Peyer's patch (tissue), 4 donors: ENCODE measurements at places on chromosomes 4 and X.

- peak; percentile 49 for DNase-seq
- no peak overlapping the region for H3K27ac ChIP-seq
- H3K4me3 ChIP-seq: peak overlapping the region; percentile 3
Observed at GRCh38 chr4:47032405-47033106, 1.2 kb downstream of the GABRB1 start.

- no peak overlapping the region for H3K4me3 ChIP-seq
- DNase-seq: no peak
- H3K36me3 ChIP-seq: no peaks in the 10 kb centered on the region
- no peaks in the 10 kb centered on the region for H3K4me1 ChIP-seq
- no peaks in the 10 kb centered on the region for H3K27me3 ChIP-seq
Observed at GRCh38 chrX:112851806-112852205, 11.2 kb upstream of the AMOT start.

DNA sequence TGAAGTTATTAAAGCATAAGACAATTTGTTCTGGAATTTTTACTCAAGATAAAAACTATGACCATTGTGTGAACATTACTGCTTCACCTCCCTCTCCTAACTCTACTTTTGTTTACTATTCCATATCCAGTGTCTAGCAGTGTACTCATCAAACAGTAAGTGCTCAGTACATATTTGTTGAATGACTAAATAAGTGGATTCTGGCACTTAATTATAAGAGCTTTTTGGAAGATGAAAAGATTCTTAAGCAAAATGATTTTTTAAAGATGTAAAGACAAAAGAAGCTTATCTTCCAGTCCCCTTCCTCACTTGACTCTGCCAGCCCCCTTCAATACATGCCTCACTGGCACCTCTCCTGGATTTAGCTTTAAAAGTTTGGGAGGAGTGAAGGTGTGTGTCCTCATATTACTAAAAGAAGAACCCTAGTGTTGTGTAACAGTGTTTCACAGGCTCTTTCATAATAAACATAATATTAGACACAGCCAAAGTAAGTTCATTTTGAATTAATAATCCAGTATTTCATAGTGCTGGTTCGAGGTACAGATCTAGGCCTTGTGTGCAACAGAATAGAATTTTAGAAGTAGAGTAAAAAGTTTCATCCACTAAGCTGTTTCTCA, 53.0 kb downstream of the GAB1 start:
- H3K36me3 ChIP-seq: no peaks in the 10 kb centered on the region
- no peak for DNase-seq
- no peaks in the 10 kb centered on the region for H3K4me1 ChIP-seq
- no peaks in the 10 kb centered on the region for H3K27me3 ChIP-seq
- no peak overlapping the region for H3K4me3 ChIP-seq

- DNase-seq: no peak
- no peak overlapping the region for H3K27ac ChIP-seq
- H3K4me3 ChIP-seq: no peak overlapping the region
- peaks cover 95% of the 10 kb centered on the region for H3K36me3 ChIP-seq
Observed at GRCh38 chr4:158710814-158711213, 12.4 kb downstream of the PPID start.

DNA sequence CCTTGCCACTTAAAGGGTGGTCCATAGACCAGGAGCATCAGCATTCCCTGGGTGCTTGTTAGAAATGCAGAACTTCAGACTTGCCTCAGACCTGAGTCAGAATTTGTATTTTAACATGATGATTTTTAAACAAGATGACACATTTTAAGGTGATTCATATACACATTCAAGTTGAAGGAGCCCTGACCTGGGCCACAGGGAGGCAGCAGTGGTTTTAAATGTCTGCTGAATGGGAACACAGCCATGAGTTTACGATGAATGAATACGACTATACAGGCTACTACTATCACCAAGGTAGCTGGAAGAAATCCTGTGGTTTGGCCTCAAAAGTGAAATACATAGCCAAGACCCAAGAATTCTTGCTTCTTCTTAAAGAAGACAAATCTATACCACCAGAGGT, 2.9 kb downstream of the HDAC8 start:
- H3K4me1 ChIP-seq: no peaks in the 10 kb centered on the region
- no peaks in the 10 kb centered on the region for H3K27me3 ChIP-seq
- DNase-seq: no peak
- H3K27ac ChIP-seq: no peak overlapping the region

GRCh38 chr4:159735281-159736207, 632.7 kb downstream of the RAPGEF2 start:
- no peaks in the 10 kb centered on the region for H3K4me1 ChIP-seq
- H3K36me3 ChIP-seq: no peaks in the 10 kb centered on the region
- H3K27me3 ChIP-seq: no peaks in the 10 kb centered on the region

DNA sequence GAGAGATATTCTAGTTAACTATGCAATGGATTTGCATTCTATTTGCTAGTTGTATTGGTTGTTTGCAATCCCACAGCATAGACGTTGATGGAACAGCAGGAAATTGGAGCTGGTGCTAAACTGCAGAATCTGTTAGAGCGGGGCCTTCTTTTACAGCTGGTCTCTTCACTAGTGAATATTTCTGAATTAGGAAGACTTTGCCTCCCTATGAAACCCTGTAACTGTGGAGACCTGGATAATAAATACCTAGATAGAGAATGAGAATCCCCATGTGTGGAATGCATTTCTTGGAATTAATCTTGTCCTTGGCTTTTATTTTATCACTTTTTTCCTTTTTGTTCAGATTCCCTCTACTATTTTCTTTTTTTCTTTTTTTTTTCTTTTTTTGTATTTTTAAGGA, 109.7 kb downstream of the SHROOM3 start:
- H3K27me3 ChIP-seq: no peaks in the 10 kb centered on the region
- no peaks in the 10 kb centered on the region for H3K4me1 ChIP-seq
- DNase-seq: no peak

GRCh38 chr4:8164194-8164565, 5.6 kb upstream of the ABLIM2 start:
- DNase-seq: no peak
- H3K36me3 ChIP-seq: no peaks in the 10 kb centered on the region
- H3K4me1 ChIP-seq: peaks cover 5% of the 10 kb centered on the region
- no peak overlapping the region for H3K27ac ChIP-seq
- no peaks in the 10 kb centered on the region for H3K27me3 ChIP-seq

- no peaks in the 10 kb centered on the region for H3K36me3 ChIP-seq
- H3K4me3 ChIP-seq: no peak overlapping the region
- no peak overlapping the region for H3K27ac ChIP-seq
- DNase-seq: no peak
- no peaks in the 10 kb centered on the region for H3K4me1 ChIP-seq
Observed at GRCh38 chrX:54076903-54077302, 32.6 kb upstream of the PHF8 start.

GRCh38 chrX:108224727-108225621, 133.4 kb downstream of the ATG4A start:
- no peak overlapping the region for H3K27ac ChIP-seq
- H3K4me1 ChIP-seq: no peaks in the 10 kb centered on the region
- no peak for DNase-seq
- H3K27me3 ChIP-seq: no peaks in the 10 kb centered on the region
- no peak overlapping the region for H3K4me3 ChIP-seq
- no peaks in the 10 kb centered on the region for H3K36me3 ChIP-seq

DNA sequence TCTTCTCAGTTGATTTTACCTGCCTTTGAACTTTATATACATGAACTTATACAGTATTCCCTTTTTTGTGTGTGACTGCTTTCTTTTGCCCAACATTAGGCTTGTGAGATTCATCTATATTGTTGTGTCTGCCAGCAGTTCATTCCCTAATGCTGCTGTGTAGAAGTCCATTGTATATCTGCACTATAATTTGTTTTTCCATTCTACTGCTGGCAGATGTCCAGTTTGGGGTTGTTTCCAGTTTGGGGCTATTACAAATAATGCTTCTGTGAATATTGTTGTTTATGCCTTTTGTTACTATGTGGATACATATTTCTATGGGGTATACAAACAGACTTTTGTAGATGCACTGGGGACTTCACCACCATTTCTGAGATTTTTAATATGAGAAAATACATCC, 268.4 kb downstream of the DCTD start:
- no peak for DNase-seq
- no peaks in the 10 kb centered on the region for H3K27me3 ChIP-seq
- H3K36me3 ChIP-seq: no peaks in the 10 kb centered on the region
- H3K4me3 ChIP-seq: no peak overlapping the region

DNA sequence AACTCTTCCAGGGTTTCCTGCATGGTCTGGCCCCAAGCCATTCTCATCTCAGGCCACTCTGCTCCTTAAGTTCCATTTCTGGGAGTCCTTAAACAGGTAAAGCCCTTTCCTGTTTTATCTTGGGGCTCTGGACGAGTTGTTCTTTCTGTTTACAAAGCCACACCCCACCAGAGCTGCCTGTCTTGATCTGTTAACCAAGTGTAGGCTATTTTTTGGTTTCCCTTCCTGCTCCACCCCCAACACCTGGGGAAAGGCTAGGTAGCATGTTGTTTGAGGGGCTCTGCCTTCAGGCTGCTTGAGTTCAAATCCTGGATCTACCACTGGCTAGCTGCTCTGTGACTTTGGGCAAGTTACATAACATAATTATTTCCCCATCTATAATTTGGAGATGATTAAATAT, 40.0 kb downstream of the ERVMER34-1 start:
- H3K27me3 ChIP-seq: no peaks in the 10 kb centered on the region
- H3K27ac ChIP-seq: no peak overlapping the region
- H3K4me1 ChIP-seq: peaks cover 3% of the 10 kb centered on the region
- peak; percentile 31 for DNase-seq
- H3K36me3 ChIP-seq: peaks cover 10% of the 10 kb centered on the region
- no peak overlapping the region for H3K4me3 ChIP-seq

GRCh38 chrX:137044893-137045292, 11.1 kb upstream of the GPR101 start:
- no peaks in the 10 kb centered on the region for H3K27me3 ChIP-seq
- no peaks in the 10 kb centered on the region for H3K36me3 ChIP-seq
- no peaks in the 10 kb centered on the region for H3K4me1 ChIP-seq
- no peak overlapping the region for H3K4me3 ChIP-seq

- no peak for DNase-seq
- no peaks in the 10 kb centered on the region for H3K36me3 ChIP-seq
Observed at GRCh38 chr4:93897559-93897958, 69.0 kb downstream of the ATOH1 start.
